ENCODE measurements at places on chromosomes 4 and X.

DNA sequence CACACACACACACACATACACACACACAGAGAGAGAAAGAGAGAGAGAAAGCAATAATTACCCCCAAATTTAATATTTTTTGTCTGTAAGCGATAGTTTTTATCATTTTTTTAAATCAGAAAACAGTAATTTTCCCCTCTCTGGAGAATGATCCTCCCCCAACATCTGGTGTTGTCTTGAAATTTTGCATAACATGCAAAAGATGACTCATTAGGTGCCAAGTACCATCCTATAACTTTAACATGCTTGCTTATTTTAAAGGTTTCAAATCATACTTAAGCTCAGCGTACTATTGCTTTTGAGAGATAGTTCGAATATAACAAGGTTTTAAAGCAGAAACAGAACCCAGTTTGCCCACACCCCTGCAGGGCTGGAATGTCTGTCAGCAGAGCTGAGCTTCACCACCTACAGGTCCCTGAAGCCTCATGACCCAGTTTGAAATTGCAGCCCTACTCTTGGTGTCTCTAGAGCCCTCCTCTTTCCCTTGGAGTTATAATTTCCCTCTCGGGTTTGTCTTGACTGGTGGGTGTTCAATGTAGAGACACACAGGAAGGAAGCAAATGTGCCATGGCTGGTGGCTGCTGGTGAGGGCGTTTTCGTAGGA is 175.0 kb upstream of the HS3ST1 start:
- no peak for DNase-seq

GRCh38 chrX:33218819-33219218 is 7.5 kb upstream of the DMD start:
- no peak for DNase-seq

GRCh38 chr4:882646-883045 is 49.5 kb downstream of the GAK start:
- DNase-seq, result no peak

GRCh38 chr4:123667496-123667895 is 270.9 kb downstream of the SPRY1 start:
- DNase-seq, result no peak

Measured in stimulated activated CD4-positive, alpha-beta T cell treated with anti-CD3 and anti-CD28 coated beads, Interleukin-1b, Interleukin-23, amount 100 ng/mL, for 4 hours (primary cell).